ENCODE measurements at places on chromosomes 3 and 15.

- DNase-seq, result no peak
These were observed 151.4 kb downstream of the ATP10A start for GRCh38 chr15:25711691-25712090.

DNA sequence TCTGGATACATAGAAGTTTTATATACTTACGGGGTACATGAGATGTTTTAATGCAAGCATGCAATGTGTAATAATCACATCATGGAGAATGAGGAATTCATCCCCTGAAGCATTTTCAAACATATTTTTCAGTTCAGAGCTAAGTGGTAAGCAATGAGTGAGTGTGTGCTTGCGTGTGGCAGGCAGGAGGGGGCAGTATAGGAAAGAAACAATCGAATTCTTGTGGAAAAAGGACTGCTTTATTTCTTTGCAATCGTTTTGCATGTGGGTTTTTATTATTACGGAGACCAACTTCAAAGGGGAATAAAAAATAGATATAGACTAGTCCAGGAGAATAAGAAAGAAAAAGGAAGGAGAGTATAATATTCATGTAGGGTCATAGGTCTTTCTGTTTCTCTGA lies 271.6 kb downstream of the CHL1 start:
- DNase-seq, result no peak

- no peak for DNase-seq
These were observed 3.5 kb downstream of the NAALADL2 start for GRCh38 chr3:174862666-174863065.

DNA sequence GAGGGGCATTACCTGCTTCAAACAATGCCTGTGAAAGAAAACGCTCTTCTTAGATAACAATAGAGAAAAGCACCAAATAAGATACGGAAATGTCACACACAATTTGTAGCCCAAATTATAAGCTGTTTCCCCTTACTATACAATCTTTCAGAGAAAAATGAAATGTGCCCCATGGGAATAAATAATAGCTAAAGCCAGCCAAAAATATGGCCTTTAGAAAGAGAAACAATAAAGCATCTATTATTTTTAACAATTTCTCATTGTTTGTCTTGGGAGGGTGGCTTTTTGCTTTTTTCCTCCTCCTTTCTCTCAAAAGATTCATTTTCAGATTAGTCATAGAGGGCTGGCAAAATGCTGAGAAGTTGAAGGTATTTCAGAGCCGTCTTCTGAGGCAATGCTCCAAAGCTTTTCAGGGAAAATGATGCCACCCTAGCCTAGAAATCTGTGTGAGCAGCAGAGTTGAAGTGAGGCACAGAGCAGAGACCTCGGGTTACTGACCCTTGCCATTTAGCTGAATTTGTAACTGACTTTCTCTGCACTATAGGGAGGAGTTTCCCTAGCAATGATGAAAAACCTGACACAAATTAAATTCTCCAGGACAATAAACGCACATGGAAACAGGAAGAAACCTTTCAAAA lies 86.3 kb upstream of the PRICKLE2 start:
- DNase-seq, result no peak

DNA sequence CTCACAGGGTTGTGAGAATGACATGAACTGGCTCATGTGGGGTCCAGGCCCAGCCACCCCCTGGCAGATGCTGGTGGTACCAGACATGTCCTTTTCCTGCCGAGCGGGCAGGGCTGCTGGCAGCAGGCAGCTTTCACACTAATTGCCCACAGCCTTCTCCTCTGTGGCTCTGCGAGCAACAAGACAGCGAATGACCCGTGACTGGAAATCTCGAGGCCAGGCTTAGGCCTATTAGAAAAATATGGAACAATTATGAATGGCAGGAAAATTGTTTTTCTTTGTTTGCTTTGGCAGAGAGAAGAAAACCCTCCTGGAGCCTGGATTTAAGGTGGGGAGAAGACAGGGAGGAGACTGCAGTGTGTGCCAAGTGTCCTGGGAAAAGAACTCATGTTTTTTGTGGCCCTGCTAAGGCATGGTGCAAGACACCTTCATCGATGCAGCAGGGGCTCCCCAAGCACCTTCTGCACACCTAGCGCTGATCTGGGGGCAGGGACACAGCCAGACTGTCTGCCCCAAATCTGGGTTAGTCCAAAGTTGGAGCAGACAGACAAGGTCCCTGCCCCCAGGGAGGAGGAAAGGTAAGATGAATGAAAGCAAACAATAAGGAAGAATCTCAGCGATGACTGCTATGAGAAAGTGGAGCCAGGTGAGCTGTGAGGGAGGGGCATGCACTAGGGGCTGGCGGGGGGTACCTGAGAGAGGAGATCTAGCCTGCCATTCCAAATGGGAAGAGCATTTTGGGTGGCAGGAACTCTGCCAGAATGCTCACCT lies 193.8 kb upstream of the TLE3 start:
- no peak for DNase-seq

DNA sequence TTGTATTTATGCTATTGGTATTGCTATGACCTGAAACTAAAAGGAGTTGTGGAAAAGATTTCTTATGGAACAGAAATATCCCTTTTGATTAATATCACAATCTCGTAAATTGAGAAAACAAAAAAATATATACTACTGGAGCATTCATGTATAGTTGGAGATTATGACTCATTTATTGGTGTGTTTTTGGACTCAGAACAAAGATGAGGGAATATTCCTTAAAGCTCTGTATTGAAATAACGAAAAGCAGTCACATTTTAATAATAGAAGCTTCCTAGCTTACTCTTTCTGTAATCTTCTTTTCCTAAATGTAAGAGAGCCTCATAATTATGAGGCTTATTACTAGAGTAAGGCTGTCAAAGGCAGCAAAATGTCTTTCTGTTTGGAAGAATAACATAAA lies 14.3 kb downstream of the CTNNB1 start:
- no peak for DNase-seq

GRCh38 chr3:52030714-52031310 lies 25.6 kb downstream of the DUSP7 start:
- DNase-seq, result no peak

DNA sequence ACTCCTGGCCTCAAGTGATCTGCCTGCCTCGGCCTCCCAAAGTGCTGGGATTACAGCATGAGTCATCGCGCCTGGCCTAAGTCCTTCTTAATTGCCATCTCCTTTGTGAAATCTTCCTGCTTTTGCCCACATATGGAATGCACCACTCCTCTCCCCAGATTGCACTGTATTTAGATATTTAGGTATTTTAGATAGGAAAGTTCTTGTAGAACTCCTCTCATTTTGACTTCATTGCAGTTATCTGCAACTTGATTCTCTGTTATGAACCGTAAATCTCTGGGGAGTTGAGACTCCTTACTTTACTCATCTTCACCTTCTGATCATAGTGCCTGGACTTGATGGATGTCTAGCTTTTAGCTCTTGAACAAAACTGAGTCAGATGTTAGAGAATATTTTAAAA lies 150.7 kb downstream of the AKAP13 start:
- no peak for DNase-seq

Data from T follicular helper cell (primary cell).